T-cell (primary cell): ENCODE measurements at places on chromosomes 4 and X.

DNA sequence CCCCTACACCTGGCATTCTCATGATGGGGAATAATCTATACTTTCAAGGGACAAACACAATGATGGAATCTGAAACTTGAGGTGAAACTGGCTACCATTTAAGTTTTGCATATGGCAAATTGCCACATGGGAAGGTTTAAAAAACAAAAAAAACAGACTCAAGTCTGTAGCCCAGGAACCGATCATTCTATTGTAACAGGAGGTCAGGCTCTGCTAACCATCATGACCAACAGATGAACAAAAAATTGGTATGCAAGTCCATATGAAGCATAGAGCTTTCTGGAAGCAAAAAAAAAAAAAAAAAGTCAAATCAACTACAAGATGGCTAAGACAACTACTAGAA is 594.3 kb upstream of the DIPK2B start:
- DNase-seq, result no peak

DNA sequence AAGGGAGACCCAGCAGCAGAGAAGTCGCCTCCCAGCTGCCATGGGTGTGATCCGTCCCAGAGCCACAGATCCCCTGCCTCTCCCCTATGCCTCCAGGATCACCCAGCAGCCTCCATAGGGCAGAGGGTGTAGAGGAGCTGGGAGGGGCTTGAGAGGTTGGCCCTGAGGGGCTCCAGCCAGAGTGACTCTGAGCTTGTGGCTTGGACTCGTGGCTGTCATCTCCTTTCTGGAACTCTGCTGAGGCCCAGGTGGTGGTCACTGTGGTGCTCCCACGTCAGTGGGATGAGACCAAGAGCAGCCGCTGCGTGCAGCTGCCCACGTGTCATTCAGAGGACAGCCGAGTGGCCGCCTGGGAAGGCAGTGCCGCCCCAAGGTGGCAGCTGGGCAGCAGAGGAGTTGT is 4.2 kb downstream of the TACC3 start:
- no peak for DNase-seq

DNA sequence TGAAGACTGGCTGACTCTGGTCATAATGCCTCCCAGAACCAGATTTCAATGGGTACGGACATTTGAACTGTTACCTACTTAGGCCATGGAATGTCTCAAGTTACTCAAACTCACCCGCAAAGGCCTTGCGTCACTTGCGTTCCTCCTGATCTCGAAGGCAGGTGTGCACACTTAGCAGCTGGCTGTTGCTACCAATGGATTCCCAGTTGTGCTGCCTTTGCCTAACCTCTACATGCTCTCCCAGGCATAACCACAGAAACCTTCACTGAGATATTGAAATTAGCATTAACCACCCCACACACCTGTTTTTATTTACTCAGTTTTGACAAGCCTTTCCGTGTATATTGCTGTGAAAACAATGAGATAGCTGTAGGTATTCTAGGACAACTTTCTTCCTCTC is 2.8 kb downstream of the ERVMER34-1 start:
- no peak for DNase-seq

- DNase-seq, result no peak
These were observed 40.8 kb upstream of the CLDN24 start for GRCh38 chr4:183362916-183363542.

DNA sequence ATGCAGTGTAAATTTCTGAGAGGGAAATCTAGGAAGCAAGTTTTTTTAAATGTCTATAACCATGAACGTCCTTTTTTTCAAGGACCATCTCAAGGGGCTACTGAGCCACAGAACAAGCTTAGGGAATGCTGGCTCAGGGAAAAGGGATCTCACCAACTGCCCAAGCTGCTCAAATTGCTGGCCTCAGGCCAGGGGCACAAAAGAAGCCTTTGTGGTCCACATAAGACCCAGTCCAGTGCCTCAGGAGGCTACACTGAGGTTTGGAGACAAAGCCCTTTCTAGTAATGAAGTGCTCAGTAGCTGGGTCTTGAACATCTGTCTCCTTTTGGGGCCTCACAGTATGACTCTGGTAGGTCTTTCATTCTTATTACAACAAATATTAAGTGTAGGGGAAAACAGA is 305.5 kb downstream of the RAB28 start:
- no peak for DNase-seq

GRCh38 chrX:19956923-19957322 is 33.9 kb downstream of the BCLAF3 start:
- no peak for DNase-seq

GRCh38 chr4:88275949-88276515 is 8.3 kb downstream of the PPM1K start:
- DNase-seq, result no peak
